ENCODE measurements at places on chromosomes 5 and 9.

- DNase-seq = no peak
Observed at GRCh38 chr5:169442403-169442874, 141.1 kb upstream of the SPDL1 start.

DNA sequence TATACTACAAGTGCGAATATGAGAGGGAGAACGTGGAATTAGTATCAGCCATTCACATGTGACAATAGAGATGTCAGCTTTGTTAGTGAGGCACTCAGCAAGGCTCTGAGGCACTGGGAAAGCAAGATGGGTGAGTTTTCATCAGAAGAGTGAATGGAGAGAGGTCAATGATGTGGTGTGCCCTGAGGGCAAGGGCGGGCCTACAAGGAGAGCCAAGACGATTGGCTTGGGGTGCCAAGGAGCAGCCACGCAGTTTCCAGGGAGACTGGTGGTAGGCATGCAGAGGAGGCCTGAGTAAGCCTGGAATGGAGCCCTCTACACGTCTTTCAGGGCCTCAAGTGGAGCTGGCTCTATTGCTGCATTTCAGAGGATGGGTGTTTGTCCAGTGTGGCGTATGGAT lies 24.7 kb downstream of the BTF3 start:
- DNase-seq = no peak

DNA sequence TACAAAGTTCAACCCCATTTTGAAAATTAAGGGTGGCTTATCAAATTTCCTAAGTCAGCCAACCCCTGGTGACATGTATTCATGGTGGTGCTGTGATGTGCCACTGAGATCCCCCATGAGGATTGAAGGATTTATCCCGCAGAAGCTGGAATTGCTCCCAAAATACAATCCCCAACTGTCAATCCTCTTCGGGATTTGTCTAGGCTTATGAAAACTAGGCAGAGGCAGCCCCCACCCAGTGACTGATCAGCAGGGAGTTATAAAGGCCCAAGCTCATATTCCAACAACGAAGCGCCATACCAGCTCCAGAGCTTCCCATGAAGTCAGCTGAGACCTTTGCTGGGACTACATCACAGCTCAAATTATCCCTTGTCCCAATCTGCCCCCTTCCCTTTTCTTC lies 316.0 kb downstream of the ENC1 start:
- DNase-seq = no peak

DNA sequence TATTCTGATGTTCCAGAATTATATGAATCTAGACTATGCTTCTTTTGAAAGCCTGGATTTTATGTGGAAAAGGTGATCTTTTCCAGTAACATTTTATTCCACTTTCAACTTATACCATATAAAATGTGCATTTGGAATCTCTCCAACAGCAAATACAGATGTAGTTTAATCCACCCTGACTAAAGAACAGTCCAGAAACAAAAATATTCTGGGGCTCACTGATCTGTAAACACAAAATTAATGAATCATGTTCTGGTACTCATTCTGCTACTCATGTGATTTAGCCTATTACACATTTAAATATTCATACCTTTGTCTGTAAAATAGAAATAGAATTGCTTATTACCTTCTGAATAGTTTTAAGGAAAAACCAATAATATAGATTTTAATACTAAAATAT lies 125.8 kb downstream of the ARRDC3 start:
- DNase-seq = no peak

DNA sequence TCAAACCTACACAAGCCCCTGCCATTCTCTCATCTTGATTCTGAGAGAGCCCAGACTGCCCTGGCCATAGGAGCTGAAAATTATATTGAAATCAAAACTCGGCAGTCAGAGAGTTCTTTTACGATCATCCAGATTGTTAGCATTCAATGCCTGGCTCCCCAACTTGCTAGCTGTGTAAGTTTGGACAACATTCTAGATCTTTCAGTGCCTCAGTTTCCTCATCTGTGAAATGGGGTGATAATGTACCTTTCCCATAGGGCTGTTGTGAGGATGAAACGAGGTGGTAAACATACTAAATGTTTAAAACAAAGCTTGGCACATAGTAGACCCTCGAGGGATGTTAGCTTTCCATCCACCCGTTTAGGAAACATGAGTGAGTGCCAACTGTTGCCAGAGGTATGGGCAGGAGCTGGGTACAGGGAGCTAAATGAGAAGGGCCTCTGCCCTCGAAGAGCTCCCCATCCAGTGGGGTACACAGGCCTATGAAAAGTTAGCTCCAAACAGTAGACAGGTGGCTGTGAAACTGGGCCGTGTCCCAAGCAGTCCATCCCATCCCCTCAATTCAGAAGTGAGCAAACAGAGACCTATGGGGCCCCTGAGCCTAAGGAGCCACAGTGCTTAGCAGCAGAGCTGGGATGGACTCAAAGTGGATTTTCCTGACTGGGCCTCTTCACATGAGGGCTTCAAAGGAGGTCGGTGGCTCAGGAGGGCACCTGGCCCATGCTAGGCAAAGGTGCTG lies 17.3 kb upstream of the IGFBPL1 start:
- DNase-seq = no peak

GRCh38 chr5:119319401-119319800 lies 36.4 kb upstream of the TNFAIP8 start:
- DNase-seq = no peak

- no peak for DNase-seq
Observed at GRCh38 chr5:157799578-157799977, 56.1 kb downstream of the LSM11 start.

All from LHCN-M2 (cell line).